ENCODE measurements at places on chromosomes 2 and 18. TPM values are rescaled to one million over a fixed set of nuclear protein-coding genes. Genes with fewer than 3 reads are reported as not detected.

GRCh38 chr18:75350512-75350839 is 77.0 kb downstream of the SMIM21 start:
- H3K27ac ChIP-seq, result no peak overlapping the region
- H3K4me1 ChIP-seq, result no peaks in the 10 kb centered on the region
- no peaks in the 10 kb centered on the region for H3K36me3 ChIP-seq
- DNase-seq, result no peak
- no peak overlapping the region for H3K4me3 ChIP-seq

- no peaks in the 10 kb centered on the region for H3K27me3 ChIP-seq
- H3K4me1 ChIP-seq, result no peaks in the 10 kb centered on the region
- no peaks in the 10 kb centered on the region for H3K36me3 ChIP-seq
- DNase-seq, result peak; percentile 48
- H3K4me3 ChIP-seq, result no peak overlapping the region
These were observed 103.4 kb upstream of the MSH2 start for GRCh38 chr2:47299555-47299954.

- no peaks in the 10 kb centered on the region for H3K27me3 ChIP-seq
- H3K4me1 ChIP-seq, result no peaks in the 10 kb centered on the region
- no peak for DNase-seq
- no peak overlapping the region for H3K4me3 ChIP-seq
- no peaks in the 10 kb centered on the region for H3K36me3 ChIP-seq
These were observed 77.3 kb downstream of the FIGN start for GRCh38 chr2:163658556-163658955.

DNA sequence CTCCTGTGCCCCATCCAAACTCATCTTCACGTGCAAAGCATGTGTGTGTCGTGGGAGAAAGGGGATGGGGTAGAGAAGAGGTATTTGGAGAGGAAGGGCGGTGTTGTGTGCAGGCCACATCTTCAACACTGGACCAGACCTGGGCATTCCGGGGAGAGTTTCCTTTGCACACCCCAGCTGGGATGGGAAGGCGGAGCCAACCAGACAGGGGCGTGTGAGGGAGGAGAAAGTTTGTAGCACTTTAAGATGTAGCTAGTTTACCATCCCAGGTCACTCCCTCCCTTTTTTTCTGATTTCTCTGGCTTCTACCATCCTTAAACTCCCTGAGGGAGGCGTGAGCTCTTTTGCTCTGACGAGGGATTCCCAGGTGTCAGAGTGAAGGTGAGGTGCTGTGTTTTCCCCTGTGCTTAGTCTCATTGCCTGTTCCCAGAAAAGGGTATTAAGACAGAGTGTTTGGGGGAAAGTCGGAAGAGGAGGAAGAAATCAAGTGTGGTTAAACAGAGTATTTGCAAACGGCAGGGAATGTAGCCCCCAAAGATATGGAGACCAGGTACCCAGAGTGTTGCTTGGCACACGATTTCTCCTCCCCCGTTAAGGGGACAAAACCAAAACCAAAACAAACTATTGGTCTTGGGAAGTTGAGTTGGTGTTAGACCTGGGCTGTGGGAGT is 1.6 kb downstream of the SETBP1 start:
- DNase-seq, result no peak
- H3K27ac ChIP-seq, result peak overlapping the region; percentile 97
- no peaks in the 10 kb centered on the region for H3K36me3 ChIP-seq
- no peaks in the 10 kb centered on the region for H3K27me3 ChIP-seq

GRCh38 chr2:239727182-239727775 is 297.9 kb downstream of the NDUFA10 start:
- no peaks in the 10 kb centered on the region for H3K4me1 ChIP-seq
- no peak overlapping the region for H3K27ac ChIP-seq
- no peaks in the 10 kb centered on the region for H3K27me3 ChIP-seq

DNA sequence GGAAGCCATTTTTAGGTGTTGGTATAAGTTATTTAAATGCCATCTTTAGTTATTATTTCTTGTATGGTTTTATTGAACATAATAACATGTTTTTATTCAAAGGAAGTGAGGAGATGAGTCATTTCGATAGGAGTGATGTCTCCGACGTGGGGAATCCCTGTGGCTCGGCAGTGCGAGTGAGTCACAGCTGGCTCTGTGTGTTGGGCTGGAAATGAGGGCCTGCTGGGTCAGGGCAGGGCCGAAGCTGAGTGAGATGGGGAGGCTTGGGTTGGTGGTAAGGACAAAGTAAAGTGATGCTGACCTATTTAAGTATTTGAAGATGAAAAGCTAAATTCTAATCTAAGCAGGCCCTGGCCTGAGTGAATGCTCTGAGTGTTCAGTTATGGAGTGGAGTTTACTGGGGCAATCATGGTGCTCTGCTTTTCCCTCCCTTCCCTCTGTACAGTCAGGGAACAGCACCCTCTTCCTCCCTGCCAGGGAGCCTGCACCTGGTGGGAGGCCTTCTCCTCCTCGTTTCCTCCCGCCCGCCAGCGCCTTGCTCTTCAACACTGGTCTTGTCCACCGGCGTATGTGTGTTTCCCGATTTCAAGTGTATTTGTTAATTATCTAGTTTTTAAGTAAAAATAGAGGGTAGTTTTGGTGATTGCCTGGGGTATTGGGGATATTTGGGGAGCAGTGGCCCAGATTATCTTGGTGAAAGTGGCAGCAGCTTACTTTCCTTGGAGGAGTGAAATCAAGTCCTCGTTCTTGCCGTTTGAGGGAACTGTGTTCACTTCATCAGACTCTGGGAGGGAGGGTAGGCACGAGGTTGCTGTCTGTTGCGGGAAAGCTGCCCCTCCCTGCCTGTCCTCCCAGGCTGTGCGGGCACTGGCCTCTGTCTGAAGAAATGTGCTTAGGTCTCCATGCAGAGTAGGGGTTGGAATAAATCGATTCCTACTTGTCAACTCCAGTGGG is 157.0 kb downstream of the LDLRAD4 start:
- H3K36me3 ChIP-seq, result no peaks in the 10 kb centered on the region
- peaks cover 10% of the 10 kb centered on the region for H3K4me1 ChIP-seq
- DNase-seq, result peak; percentile 63
- no peak overlapping the region for H3K4me3 ChIP-seq

NR4A2 gene
- total RNA-seq, result 10.5 TPM

CD226 gene
- 5.2 TPM for total RNA-seq

MC2R gene
- total RNA-seq, result not detected

Measured in upper lobe of left lung (tissue), 6 donors.